Astrocyte of the cerebellum (primary cell): ENCODE measurements at places on chromosomes 13 and 19.
A peak's percentile ranks its signal among the peaks of the same experiment; 100 is the strongest.

GRCh38 chr13:97866346-97866745 is 87.1 kb upstream of the IPO5 start:
- DNase-seq: no peak

DNA sequence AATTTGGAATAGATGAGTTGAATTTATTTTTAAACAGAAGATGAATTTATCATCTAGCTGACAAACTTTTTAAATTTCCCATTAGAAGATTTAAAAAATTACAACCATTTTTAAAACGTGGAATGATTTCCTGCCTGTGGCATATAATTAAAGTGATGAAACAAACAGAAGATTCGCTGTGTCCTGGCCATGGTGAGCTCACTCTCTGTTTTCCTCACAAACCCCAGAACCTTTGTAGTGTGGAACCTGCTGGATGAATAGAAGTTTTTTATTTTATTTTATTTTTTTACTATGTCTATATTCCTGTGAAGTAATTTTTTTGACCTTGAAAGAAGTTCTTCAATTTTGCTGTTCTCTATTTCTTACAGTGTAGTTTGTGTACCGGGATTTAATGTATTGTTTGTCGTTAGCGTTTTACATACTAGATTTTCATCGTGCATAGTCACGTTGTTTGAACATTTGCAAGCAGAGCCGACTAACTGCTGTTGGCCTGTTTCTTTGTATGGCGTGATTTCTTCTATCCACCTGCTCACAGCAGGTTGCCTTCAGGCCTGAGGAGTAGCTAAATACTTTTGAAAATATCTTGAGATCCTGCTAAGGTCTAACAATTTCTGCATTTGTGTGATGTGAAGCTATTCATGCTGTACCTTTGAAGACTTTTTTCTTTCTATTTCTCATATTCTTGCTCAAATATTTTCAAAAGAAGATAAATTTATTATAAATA is 149.2 kb downstream of the GGACT start:
- no peak for DNase-seq

GRCh38 chr13:44273991-44274770 is 99.4 kb upstream of the SERP2 start:
- DNase-seq: no peak

GRCh38 chr19:4456476-4456842 is 1.1 kb downstream of the UBXN6 start:
- DNase-seq: no peak

- DNase-seq: no peak
These were observed 7.1 kb upstream of the POU4F1 start for GRCh38 chr13:78610381-78610883.

DNA sequence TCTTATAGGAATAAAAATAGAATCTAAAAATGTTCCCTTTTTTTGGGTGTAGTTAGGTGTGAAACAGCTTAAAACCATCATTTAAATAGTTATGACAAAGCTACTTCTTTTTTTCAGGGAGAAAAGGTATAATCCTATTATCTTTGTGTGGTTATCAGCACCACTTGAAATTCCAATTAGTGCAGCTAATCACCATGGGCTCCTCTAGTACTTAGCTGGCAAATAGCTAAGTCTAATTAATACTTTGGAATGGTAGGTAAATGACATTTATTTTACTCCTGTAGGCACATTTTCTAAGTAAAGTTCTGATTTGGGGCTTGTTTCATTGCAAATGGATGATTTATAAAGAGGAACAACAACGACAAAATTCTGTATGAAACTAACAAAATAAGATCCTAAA is 132.6 kb downstream of the OLFM4 start:
- DNase-seq: no peak

- DNase-seq: no peak
These were observed 1.8 kb downstream of the ZNF114 start for GRCh38 chr19:48271531-48272151.

GRCh38 chr19:7931221-7932061 is 5.5 kb upstream of the CTXN1 start:
- no peak for DNase-seq

DNA sequence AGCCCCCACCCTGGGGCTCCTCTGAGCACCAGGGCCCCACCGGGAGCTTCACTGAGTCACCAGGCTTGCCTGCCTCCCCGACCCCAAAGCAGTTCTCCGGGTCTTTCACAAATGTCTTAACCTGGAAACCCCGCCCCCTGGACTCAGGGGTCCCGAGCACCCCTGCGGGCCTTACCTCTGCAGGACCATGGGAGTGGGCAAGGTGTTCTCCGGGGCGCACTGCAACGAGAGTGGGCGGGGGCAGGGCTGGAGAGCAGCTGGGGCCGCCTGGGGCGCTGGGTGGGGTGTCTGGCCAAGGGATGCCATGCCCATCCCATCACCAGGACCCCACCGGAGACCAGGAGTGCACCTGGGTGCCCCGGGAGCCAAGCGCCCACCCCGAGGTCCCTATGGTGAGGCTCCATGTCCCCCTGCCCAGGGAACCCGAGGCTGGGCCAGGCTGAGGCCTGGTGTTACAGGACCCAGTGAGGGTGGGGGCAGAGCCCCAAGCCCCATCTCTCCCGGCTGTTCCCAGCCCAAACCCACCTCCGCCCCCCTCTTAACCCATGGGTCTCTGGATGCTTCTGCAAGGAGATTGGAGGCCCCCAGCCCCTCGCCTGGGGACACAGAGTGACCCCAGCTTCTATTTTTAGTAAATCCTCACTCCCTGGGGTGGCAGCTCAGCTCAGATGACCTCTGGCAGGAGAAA is 10.9 kb downstream of the MKNK2 start:
- DNase-seq: no peak

DNA sequence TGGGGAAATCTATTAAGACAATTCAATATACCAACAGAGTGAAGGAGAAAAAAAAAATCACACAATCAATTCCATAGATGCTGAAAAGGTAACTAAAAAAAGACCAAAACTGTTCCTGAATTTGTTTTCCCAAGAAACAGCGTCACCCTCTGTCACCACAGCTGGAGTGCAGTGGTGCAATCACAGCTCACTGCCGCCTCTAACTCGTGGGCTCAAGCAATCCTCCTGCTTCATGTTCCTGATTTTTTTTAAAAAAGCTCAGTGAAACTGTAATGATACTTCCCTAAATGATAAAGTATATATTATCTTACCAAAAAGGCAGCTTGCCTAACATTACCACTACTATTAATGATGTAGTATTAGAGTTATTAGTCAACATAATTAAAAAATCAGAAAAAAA is 19.6 kb upstream of the ZFP14 start:
- DNase-seq: no peak

DNA sequence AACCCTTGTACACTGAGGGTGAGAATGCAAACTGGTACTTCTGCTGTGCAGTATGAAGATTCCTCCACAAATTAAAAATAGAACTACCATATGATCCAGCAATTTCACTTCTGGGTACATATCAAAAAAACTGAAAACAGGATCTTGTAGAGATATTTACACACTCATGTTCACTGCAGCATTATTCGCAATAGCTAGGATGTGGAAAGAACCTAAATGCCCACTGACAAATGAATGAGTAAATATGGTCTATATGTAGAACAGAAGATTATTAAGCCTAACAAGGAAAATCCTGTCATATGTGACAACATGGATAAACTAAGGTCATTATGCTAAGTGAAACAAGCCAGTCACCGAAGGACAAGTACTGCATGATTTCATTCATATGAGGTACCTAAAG is 304.7 kb downstream of the ENOX1 start:
- DNase-seq: no peak

- DNase-seq: no peak
These were observed 27.5 kb downstream of the CRYL1 start for GRCh38 chr13:20498129-20498528.

DNA sequence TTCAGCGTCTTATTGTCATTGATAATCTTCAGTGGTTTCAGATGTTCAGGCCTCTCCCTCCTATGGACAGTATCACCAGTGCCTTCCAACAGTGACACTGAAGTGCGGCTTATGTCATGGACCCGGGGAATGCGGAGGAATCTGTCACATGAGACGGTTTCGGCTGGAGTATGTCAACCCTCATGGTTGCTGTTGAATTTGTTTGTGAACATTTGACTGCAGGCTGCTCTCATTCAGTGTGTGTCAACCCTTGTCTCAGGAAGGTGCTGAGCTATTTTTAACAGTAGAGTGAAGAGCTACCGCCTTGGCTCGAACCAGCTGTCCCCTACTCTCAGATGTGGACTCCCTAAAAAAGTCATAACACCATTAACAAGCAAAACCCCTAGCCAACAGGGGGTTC is 138.8 kb upstream of the RNF113B start:
- no peak for DNase-seq

DNA sequence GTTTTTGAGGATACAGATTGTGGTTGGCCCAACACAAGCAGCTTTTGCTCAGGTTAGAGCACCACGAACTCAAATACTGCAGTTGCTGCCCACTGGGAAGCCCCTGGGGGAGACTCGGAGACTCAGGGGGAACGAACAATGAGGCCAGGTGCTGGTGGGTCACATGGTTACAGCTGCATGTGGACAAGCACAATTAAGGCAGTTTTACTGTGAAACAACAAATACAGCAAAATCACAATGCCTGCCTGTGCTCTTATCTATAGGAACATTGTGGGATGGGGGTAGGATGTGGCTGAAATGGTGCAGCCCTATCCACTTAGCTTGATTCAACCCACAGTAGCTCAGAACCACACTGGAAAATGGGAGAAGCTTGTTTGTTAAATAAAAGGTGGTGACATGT is 119.7 kb upstream of the SPATA13 start:
- no peak for DNase-seq

DNA sequence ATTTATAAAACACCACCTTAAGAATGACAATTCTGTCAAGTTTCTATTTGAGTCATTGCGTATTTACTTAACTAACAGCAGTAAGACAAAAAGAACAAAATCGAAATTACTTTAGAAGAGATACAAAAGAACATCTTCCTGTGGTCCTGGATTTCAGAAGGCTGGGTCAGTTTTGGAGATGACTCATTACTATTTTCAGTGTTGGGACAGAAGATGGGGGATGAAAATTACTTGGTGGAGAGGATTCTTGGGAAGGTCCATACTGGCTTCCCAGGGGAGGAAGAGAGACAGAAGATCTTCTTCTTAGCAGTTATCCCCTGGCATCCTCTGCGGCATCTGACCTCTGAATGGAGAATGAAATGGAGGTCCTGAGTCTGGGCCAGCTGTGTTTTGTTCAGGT is 33.5 kb upstream of the CSNK1A1L start:
- no peak for DNase-seq

DNA sequence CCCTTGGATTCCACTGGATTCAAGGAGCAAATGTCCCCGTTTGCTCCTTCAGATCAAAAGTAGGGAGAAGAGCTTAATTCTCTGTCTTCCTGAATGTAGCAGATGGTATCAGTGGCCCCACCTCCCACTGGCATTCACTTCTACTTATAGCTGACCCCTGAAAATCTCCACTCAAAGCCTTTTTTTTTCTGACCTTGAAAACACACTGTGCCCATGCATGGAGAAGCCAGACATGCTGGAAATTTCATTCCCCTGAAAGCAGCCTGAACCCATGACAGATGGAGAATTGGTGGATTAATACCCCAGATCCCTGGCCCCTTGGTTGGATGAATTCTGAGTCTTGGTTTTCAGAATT is 76.6 kb upstream of the UBAC2 start:
- DNase-seq: no peak

- DNase-seq: no peak
These were observed 547.3 kb upstream of the MIR17HG start for GRCh38 chr13:90800082-90800746.

GRCh38 chr13:112942689-112943308 is 26.2 kb upstream of the MCF2L start:
- DNase-seq: peak; percentile 89

DNA sequence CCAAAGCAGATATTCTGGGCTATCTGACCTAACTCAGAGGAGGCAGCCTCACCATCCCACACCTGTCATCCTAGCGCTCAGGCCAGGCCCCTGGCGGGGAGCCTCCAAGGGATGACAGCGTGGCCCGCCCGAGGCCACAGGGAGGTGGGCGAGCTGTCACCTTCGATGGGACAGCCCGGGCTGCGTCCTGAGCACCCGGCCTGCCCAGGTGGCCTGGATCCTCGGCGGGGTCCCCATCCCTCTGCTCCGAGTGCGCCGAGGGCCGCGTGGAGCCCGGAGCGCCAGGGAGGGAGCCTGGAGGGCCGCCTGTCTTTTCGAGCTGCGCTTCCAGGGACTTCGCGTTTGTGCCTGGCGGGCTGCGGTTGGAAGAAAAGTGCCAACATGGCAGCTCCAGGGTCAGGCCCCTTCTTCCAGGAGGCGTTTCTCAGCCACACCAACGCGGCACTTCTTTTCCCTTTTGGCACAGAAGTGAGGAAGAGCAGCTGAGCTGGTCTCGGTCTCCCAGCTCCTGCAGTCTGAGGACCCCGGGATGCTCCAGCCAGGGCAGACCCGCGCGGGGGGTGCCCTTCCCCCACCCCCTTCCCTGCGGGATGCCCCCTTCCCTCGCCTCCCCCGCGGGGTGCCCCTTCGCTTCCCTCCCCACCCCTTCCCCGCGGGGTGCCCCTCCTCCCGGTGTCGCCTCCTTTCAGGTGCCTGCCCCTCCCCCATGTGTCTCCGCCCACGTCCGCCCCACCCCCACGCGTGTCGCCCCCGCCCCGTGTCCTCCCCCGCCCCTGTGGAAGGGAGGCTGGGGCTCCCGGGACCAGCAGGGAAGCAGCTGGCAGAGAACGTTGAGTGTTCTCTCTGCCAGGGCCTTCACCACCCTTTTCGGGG is 42.3 kb downstream of the GJA3 start:
- DNase-seq: no peak

DNA sequence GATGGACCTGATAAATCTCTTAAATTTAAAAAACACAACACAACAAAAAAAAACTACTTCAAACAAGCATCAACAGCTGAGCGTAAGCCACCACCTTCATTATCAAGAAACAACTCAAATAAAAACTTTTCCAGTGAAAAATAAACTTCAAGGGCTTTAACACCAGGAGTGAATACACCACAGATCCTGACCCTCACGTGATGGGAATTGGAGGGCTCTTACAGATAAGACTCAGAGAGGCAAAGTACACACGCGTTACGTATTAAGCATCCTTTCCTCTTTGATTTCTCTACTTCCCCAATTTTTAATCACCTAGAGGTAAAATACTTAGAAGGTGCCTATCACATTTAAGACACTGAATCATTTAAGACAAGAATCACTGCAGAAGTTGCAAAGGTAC is 573 bp upstream of the STARD13 start:
- no peak for DNase-seq

- DNase-seq: no peak
These were observed 97.9 kb downstream of the DOCK9 start for GRCh38 chr13:98879957-98880356.

GRCh38 chr19:54626757-54627156 is 3.5 kb upstream of the LILRB1 start:
- no peak for DNase-seq

DNA sequence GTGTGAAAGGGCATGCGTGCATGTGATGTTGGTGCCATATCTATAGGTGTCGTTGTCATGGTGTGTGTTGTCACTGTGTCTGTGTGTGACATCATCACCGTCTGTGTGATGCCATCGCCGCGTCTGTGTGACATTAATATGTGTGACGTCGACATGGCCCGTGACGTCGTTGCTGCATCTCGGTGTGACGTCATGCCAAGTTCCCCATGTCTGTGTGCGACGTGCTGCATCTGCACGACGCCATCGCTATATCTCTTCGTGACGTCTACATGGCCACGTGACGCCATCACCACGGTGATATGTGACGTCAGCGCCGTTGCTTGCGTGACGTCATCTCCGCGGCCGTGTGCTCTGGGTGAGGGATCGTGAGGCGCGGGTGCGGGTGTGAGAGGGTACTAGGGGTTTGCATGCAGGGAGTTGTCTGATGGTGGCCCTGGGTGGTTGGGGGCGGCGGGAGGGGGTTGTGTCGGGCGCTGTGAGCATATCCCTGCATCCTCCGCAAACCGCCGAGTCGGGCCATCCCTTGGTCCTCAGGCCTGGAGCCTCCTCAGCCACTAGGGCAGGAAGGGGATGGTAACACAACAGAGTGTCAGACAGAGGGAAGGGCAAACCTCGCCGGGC is 14.6 kb downstream of the GTPBP3 start:
- no peak for DNase-seq
